ENCODE measurements at places on chromosomes 11 and 22.

GRCh38 chr22:21585389-21585788, 17.9 kb downstream of the UBE2L3 start:
- DNase-seq = no peak

GRCh38 chr11:44376423-44376822, 66.5 kb upstream of the ALX4 start:
- DNase-seq = no peak

GRCh38 chr22:23874871-23875270, 17.2 kb downstream of the SLC2A11 start:
- DNase-seq = no peak

- no peak for DNase-seq
Measured at GRCh38 chr11:66015936-66016792, 4.4 kb downstream of the CST6 start.

- DNase-seq = no peak
Measured at GRCh38 chr22:30290342-30291057, 1.2 kb upstream of the CASTOR1 start.

GRCh38 chr22:37679670-37680069, 4.2 kb downstream of the LGALS1 start:
- DNase-seq = no peak

- DNase-seq = no peak
Measured at GRCh38 chr11:5983443-5983842, 3.3 kb downstream of the OR52L1 start.

DNA sequence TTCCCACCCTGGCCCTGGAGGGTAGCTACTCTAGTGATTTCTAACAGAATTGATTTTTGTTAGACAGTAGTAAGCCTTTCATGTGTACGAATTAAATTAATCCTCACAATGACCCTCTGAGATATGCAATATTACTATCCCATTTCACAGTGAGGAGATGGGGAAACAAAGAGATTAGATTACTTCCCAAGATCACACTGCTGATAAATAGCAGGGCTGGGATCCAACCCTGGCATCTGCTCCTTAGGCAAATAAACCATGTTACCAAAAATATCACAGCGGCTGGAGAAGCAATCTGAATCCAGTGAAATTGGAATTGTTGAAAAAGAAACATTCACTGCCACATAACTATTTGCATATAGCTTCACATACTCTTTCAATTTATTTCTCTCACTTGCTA, 12.8 kb upstream of the CAVIN3 start:
- DNase-seq = no peak

GRCh38 chr11:77558380-77558779, 31.4 kb upstream of the AQP11 start:
- DNase-seq = no peak

- DNase-seq = no peak
Measured at GRCh38 chr11:11400121-11400520, 47.1 kb upstream of the CSNK2A3 start.

- DNase-seq = no peak
Measured at GRCh38 chr11:130087294-130087926, 17.7 kb downstream of the APLP2 start.

All from activated naive CD4-positive, alpha-beta T cell treated with Interleukin-2 at 50 U/mL for 16 hours (primary cell).